H9 (cell line): ENCODE measurements at places on chromosomes 4 and X.

GRCh38 chr4:94926936-94927335 is 169.2 kb downstream of the BMPR1B start:
- DNase-seq: no peak

GRCh38 chr4:1239141-1239949 is 9.6 kb downstream of the CTBP1 start:
- DNase-seq: no peak

GRCh38 chr4:54556587-54556986 is 101.2 kb upstream of the KIT start:
- no peak for DNase-seq

GRCh38 chrX:77070202-77070918 is 376.8 kb upstream of the FGF16 start:
- DNase-seq: no peak

GRCh38 chr4:94369046-94369445 is 26.4 kb upstream of the HPGDS start:
- no peak for DNase-seq
